ENCODE measurements at places on chromosomes 16 and 17. TPM values are rescaled to one million over a fixed set of nuclear protein-coding genes. Genes with fewer than 3 reads are reported as not detected.

GRCh38 chr16:55489119-55489955 lies 10.3 kb downstream of the MMP2 start:
- no peaks in the 10 kb centered on the region for H3K27me3 ChIP-seq
- no peak overlapping the region for H3K27ac ChIP-seq
- H3K4me1 ChIP-seq, result no peaks in the 10 kb centered on the region
- no peak overlapping the region for H3K4me3 ChIP-seq
- H3K36me3 ChIP-seq, result no peaks in the 10 kb centered on the region

DNA sequence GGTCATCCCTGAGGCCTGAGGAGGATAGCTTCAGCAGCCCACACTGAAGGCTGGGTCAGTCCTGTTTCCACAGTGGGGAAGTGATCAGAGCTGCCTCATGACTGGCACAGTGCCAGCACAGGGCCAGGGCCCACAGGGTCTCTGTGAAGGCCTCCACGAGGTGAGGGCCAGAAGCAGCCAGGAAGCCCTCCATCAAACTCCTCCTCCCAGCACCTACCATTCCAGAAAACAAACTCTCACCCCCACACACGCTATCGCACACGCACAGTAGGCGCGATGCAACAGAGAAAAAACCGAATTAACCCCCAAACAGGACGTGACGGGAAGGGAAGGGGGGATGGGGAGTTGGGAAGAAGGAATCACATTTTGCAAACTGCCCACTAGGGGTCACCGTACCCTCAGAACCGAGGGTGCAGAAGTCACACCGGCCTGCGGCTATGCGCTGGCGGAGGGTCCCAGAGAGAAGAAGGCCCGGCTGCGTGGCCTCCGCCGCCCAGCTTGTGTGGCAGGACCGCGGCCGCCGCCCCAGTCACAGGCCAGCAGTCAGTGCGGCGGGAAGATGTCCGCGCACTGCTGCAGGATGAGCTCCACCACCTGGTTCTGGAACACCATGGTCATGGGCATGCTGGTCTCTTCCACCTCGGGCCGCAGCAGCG lies 37.6 kb downstream of the ARHGAP27 start:
- no peak overlapping the region for H3K4me3 ChIP-seq
- DNase-seq, result no peak
- no peaks in the 10 kb centered on the region for H3K36me3 ChIP-seq
- peaks cover 9% of the 10 kb centered on the region for H3K4me1 ChIP-seq
- H3K27me3 ChIP-seq, result no peaks in the 10 kb centered on the region
- peak overlapping the region; percentile 69 for H3K27ac ChIP-seq

SEPTIN12 gene
- total RNA-seq, result not detected

WNT9B gene
- not detected for total RNA-seq

DNA sequence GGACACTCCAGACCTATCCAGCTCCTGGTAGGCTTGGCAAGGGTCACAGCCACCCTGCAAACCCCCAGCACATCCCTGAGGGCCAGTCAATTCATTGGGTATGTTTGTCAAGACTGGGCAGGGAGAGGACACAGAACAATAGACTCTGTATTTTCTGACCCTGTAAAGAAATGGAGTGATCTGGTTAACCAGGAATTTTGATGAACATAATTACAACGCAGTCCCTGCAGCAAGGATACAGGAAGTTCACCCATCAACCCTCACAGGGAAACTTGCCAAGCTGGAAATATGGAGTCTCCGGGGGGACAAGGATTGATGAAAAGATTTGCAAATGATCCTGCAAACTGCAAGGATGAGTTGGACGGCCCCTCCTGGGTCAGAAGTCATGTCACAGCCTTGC lies 126.1 kb upstream of the RCVRN start:
- no peak overlapping the region for H3K27ac ChIP-seq
- no peaks in the 10 kb centered on the region for H3K4me1 ChIP-seq
- H3K4me3 ChIP-seq, result no peak overlapping the region
- DNase-seq, result no peak

- peak within 1 kb of the TSS; percentile 83 for H3K4me3 ChIP-seq
- peaks cover 2% of the 10 kb centered on the region for H3K36me3 ChIP-seq
- H3K27me3 ChIP-seq, result peaks cover 17% of the 10 kb centered on the region
These were observed at the start of gene ARHGAP23 for GRCh38 chr17:38428112-38428642. Gene ARHGAP23, plus strand, starts transcription at chr17:38428464. Its CDS starts 22 bp downstream, at chr17:38428486.

KRT20 gene
- total RNA-seq, result not detected

SAMD14 gene
- not detected for total RNA-seq

GRCh38 chr16:74226338-74226954 lies 70.2 kb upstream of the PSMD7 start:
- peaks cover 17% of the 10 kb centered on the region for H3K27me3 ChIP-seq
- no peaks in the 10 kb centered on the region for H3K36me3 ChIP-seq
- no peak for DNase-seq
- no peaks in the 10 kb centered on the region for H3K4me1 ChIP-seq

SCN4A gene
- 0.05 TPM for total RNA-seq

- H3K27ac ChIP-seq, result no peak overlapping the region
- peaks cover 23% of the 10 kb centered on the region for H3K27me3 ChIP-seq
- no peaks in the 10 kb centered on the region for H3K36me3 ChIP-seq
These were observed 306.7 kb upstream of the XYLT1 start for GRCh38 chr16:17777408-17777863.

DNA sequence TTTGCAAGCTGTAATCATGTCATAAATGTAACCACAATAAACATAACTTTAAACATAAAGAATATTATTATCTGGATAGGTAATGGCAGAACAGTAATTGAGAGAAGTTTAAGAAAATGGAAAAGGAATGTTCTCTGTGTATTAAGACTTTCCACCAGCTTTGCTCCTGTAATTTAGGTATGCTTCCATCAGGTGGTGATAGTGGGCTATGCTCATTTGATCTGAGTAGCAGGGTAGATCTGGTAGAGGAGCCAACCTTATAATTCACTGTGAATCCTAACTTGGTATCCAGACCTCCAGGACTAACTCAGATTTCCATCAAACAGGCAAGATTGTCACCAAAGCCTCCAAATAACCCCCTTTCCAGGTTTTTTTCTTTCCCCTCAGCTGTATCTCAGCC lies 137.9 kb upstream of the ZKSCAN2 start:
- no peak overlapping the region for H3K4me3 ChIP-seq
- no peak for DNase-seq
- H3K4me1 ChIP-seq, result no peaks in the 10 kb centered on the region
- peaks cover 8% of the 10 kb centered on the region for H3K27me3 ChIP-seq
- no peaks in the 10 kb centered on the region for H3K36me3 ChIP-seq
- H3K27ac ChIP-seq, result no peak overlapping the region

GRCh38 chr17:35981908-35982330 lies 622 bp upstream of the CCL16 start:
- no peaks in the 10 kb centered on the region for H3K27me3 ChIP-seq
- no peak overlapping the region for H3K27ac ChIP-seq
- DNase-seq, result no peak
- H3K4me1 ChIP-seq, result no peaks in the 10 kb centered on the region
- H3K4me3 ChIP-seq, result no peak overlapping the region
- no peaks in the 10 kb centered on the region for H3K36me3 ChIP-seq

GRCh38 chr17:13410874-13411273 lies 190.9 kb downstream of the HS3ST3A1 start:
- peaks cover 10% of the 10 kb centered on the region for H3K27me3 ChIP-seq
- H3K36me3 ChIP-seq, result no peaks in the 10 kb centered on the region
- H3K4me3 ChIP-seq, result no peak overlapping the region
- no peaks in the 10 kb centered on the region for H3K4me1 ChIP-seq

DNA sequence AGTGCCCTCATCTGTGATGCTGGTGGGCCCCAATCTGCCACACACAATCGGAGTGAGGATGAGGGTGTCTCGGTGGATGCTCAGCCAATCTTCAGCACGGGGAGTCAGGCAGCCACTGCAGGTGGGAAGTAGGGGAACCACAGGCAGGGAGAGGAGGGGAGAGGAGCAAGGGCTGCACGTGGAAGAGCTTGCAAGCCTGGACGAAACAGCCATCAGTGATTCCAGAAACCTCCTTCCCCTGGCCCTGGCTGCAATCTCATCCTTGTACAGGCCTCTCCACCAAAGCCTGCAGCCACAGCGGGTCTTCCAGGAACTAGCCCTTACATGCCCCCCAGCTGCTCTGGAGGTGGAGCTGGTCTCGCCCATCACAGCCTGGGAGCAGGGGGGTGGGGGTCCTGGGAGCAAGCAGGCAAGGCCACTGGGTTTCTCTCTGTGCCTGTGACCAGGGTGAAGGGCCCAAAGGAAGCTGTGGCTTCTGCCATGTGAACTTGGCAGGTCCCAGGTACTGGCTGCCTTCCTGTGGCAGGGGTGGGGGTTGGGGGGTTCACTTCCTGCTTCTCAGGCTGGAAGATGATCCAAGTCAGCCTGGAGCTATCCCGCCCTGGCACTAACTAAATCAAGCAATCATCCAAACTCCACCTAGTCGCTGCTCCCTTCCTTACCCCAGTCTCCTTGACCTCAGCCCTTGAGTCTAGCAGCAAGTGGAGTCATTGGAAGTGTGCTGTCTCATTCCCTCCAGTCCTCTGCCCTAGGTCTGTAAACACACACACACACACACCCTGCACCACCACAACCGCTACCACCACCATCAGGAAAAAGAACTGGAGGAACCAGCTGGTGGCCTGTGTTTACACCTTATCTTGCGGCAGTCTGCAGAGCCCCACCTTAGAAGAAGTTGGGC lies 29.4 kb upstream of the MLKL start:
- H3K4me3 ChIP-seq, result no peak overlapping the region
- no peak overlapping the region for H3K27ac ChIP-seq
- H3K27me3 ChIP-seq, result no peaks in the 10 kb centered on the region
- H3K36me3 ChIP-seq, result no peaks in the 10 kb centered on the region

KRT31 gene
- not detected for total RNA-seq

DNA sequence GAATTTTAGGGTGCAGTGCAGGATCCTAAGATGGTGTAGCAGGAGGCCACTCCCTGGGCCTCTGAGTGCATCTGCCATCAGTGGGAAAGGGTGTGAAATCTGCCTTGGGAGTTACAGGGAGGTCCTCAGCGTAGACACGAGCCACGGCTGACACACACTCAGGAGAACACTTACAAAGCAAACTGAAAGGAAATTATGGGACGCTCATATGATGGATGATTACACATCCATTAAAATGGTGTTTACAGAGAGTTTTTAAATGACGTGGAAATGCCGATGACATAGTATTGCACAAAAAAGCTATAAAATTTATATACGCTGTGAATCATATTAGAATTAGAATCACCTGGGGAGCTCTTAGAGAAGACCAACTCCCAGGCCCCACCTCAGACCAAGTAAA lies 175.2 kb downstream of the CCDC182 start:
- peaks cover 7% of the 10 kb centered on the region for H3K4me1 ChIP-seq
- DNase-seq, result no peak
- H3K27ac ChIP-seq, result peak overlapping the region; percentile 47
- no peaks in the 10 kb centered on the region for H3K27me3 ChIP-seq
- peaks cover 9% of the 10 kb centered on the region for H3K36me3 ChIP-seq

MYH13 gene
- not detected for total RNA-seq

DNA sequence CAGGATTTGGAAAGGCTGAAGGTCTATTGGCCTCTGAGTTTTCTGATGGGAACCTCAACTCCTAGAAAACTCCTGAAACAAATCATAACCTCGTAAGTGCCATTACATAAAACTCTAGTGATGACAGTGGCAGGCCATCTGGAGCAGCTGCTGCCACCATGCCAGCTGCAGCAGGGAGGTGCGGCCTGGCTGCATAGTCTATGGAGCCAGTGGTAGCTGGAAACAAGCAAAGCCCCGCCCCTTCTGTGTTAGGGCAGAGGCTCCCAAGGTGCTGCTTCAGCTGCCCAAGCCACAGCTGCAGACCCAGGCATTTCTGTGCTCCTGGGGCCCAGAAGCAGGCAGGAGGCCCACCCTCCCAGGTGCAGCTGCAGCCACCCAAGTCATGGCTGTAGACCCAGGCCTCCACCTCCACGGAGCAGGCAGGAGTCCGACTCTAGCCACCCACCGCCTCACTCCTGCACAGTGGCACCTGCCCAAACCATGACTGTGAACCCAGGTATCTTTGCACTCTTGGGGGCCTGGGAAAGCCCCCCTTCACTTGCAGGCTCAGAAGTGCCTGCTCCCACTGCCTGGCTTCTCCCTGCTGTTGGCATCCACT lies 254.1 kb upstream of the KCNJ16 start:
- no peak overlapping the region for H3K4me3 ChIP-seq
- no peaks in the 10 kb centered on the region for H3K36me3 ChIP-seq
- no peak overlapping the region for H3K27ac ChIP-seq
- no peak for DNase-seq
- peaks cover 2% of the 10 kb centered on the region for H3K27me3 ChIP-seq
- no peaks in the 10 kb centered on the region for H3K4me1 ChIP-seq

SLC12A3 gene
- total RNA-seq, result not detected

GRCh38 chr17:13212860-13213259 lies 195.0 kb upstream of the ELAC2 start:
- peaks cover 27% of the 10 kb centered on the region for H3K27me3 ChIP-seq
- no peaks in the 10 kb centered on the region for H3K36me3 ChIP-seq
- DNase-seq, result no peak
- no peaks in the 10 kb centered on the region for H3K4me1 ChIP-seq
- H3K27ac ChIP-seq, result no peak overlapping the region

GRCh38 chr16:68227183-68227793 lies 8.6 kb downstream of the ESRP2 start:
- H3K4me3 ChIP-seq, result peak overlapping the region; percentile 32
- H3K36me3 ChIP-seq, result no peaks in the 10 kb centered on the region
- peaks cover 41% of the 10 kb centered on the region for H3K4me1 ChIP-seq
- H3K27ac ChIP-seq, result peak overlapping the region; percentile 88

KCNH4 gene
- 0.11 TPM for total RNA-seq

GRCh38 chr17:72720494-72720825 lies 372.0 kb downstream of the SLC39A11 start:
- peaks cover 22% of the 10 kb centered on the region for H3K4me1 ChIP-seq
- no peaks in the 10 kb centered on the region for H3K27me3 ChIP-seq
- H3K27ac ChIP-seq, result no peak overlapping the region
- DNase-seq, result no peak
- H3K4me3 ChIP-seq, result peak overlapping the region; percentile 83
- H3K36me3 ChIP-seq, result no peaks in the 10 kb centered on the region

DNA sequence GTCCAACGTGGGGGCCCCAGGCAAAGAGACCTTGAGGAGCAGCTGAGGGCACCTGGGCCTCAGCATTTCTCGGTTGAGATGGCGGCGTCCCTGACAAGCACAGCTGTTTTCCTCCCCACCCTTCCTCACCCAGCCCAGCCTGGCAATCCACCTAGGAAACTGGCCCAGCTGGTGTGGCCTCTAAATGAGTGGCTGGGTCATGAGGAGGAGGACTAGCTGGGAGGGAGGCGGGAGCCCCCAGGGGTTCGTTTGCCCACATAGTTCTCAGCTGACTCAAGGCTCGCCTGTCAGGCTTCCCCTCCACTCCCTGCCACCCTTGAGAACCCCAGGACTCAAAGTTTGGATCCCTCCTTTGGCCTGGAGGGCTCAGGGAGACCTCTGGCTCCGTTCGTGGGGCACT lies 5.9 kb downstream of the RNF222 start:
- H3K36me3 ChIP-seq, result no peaks in the 10 kb centered on the region
- H3K27ac ChIP-seq, result no peak overlapping the region
- no peak for DNase-seq
- H3K27me3 ChIP-seq, result peaks cover 1% of the 10 kb centered on the region
- H3K4me1 ChIP-seq, result peaks cover 21% of the 10 kb centered on the region
- H3K4me3 ChIP-seq, result no peak overlapping the region

Data from naive thymus-derived CD8-positive, alpha-beta T cell (primary cell).